Activated T-cell treated with anti-CD3 and anti-CD28 coated beads, Interleukin-2, amount 50 U/mL, for 72 hours (primary cell): ENCODE measurements at places on chromosomes 2 and 18. TPM values are rescaled to one million over a fixed set of nuclear protein-coding genes. Genes with fewer than 3 reads are reported as not detected.

The CD8A gene
- 222 TPM for total RNA-seq

- H3K27ac ChIP-seq: peak overlapping the region; percentile 60
- H3K36me3 ChIP-seq: peaks cover 32% of the 10 kb centered on the region
- peaks cover 9% of the 10 kb centered on the region for H3K4me1 ChIP-seq
- H3K27me3 ChIP-seq: no peaks in the 10 kb centered on the region
- DNase-seq: no peak
Observed at GRCh38 chr18:36149514-36150289, 20.0 kb downstream of the ELP2 start.

DNA sequence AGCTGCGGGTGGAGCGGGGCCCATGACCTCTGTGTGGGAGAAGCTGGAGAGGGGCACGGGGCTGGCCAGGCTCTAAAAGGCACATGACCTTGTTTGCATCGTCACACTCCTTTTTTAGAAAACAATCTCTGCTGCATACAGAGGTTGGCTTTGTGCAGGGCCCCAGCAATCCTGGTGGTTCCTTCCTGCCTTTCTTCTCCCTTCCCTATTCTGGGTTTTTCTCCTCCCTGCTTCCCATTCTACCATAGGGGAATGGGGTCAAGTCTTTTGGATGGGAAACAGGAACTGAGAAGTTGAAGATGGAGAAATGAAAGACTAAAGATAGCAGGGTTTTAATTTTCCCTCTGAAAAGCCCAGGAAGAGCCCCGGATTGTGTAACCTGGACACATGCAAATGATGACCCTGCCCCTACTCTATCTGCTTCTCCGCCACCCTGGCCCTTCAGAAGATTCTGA, 53.9 kb downstream of the ASAP2 start:
- no peak overlapping the region for H3K27ac ChIP-seq
- H3K4me1 ChIP-seq: peaks cover 8% of the 10 kb centered on the region
- no peak overlapping the region for H3K4me3 ChIP-seq
- H3K36me3 ChIP-seq: no peaks in the 10 kb centered on the region

DNA sequence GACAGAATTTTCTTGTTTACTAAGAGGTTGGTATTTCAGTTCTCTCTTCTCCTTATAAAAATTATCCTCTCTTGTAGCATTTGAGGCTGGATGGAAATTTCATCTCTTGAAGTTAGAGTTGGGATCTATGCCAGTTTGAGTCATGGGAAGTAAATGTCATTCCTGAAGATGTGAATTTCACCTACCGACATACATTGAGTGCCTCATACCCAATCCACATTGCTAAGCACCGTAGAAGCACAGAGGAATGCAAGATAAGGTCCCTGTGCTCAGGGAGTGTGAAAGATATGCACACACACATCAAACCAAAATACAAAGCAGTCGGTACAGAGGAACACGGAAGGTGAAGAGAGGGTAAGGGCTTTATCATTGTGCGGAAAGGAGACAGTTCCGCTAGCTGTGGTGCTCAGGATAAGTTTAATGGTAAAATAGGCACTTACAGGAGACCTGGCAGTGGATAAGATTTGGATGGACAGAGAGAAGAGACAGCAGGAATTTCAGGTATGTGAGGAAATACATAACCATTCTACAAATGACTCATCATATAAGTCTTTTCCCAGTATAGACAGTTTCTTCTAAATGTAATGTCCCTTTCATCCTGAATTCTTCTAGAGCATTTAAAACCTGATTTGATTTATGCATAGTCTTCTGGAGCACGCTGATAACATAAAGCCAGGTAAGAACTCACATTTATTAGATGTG, 205.3 kb upstream of the ST6GAL2 start:
- H3K4me3 ChIP-seq: no peak overlapping the region
- H3K4me1 ChIP-seq: no peaks in the 10 kb centered on the region
- no peaks in the 10 kb centered on the region for H3K27me3 ChIP-seq
- no peak for DNase-seq
- no peaks in the 10 kb centered on the region for H3K36me3 ChIP-seq

The STRN gene
- 41.7 TPM for total RNA-seq

GRCh38 chr2:101720732-101721131, 23.2 kb downstream of the MAP4K4 start:
- peaks cover 100% of the 10 kb centered on the region for H3K4me1 ChIP-seq
- DNase-seq: no peak
- peak overlapping the region; percentile 21 for H3K4me3 ChIP-seq
- H3K27me3 ChIP-seq: no peaks in the 10 kb centered on the region

GRCh38 chr2:162125138-162125537, 26.9 kb downstream of the GCG start:
- no peaks in the 10 kb centered on the region for H3K27me3 ChIP-seq
- no peaks in the 10 kb centered on the region for H3K36me3 ChIP-seq
- H3K27ac ChIP-seq: no peak overlapping the region
- peaks cover 10% of the 10 kb centered on the region for H3K4me1 ChIP-seq
- DNase-seq: no peak

DNA sequence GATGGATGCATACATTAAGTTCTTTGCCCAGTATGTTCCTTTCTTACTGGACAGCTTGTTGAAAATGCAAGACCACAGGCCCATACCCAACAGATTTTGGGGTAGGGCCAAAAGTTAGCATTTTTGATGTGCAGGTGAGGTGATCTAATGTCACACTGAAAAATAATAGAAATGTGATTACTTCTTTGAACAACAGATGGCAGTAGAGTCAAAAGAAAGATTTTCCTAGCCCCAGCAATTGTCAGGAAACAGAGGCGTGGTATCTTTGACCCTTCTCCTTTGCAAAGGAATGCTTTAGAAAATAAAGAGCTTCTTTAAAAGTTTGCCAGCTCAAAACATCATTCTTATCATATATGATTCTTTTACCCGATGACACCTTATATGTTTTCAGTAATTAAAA, 343.6 kb upstream of the SYT4 start:
- no peaks in the 10 kb centered on the region for H3K4me1 ChIP-seq
- H3K36me3 ChIP-seq: no peaks in the 10 kb centered on the region
- H3K27me3 ChIP-seq: no peaks in the 10 kb centered on the region
- no peak overlapping the region for H3K27ac ChIP-seq

DNA sequence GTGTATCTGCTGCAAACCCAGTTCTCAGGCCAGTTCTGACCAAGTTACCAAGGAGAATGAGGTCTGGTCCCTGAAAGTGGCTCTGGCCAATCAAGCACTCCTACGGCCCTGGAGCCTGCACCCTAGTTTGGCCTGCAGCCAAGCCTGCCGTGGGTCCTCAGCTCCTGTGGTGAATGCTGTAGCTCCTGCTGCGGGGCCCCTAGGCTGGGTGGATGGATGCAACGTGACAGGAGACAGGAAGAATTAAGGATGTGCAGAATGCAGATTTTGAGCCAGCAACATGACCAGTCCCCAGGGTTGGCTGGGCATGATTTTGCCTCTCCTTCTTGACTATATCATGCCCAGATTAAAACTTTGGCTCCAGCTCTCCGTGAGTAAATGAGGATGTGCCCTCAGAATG, 97.2 kb downstream of the SMAD7 start:
- no peak overlapping the region for H3K4me3 ChIP-seq
- H3K36me3 ChIP-seq: no peaks in the 10 kb centered on the region
- no peak for DNase-seq
- H3K4me1 ChIP-seq: peaks cover 42% of the 10 kb centered on the region

DNA sequence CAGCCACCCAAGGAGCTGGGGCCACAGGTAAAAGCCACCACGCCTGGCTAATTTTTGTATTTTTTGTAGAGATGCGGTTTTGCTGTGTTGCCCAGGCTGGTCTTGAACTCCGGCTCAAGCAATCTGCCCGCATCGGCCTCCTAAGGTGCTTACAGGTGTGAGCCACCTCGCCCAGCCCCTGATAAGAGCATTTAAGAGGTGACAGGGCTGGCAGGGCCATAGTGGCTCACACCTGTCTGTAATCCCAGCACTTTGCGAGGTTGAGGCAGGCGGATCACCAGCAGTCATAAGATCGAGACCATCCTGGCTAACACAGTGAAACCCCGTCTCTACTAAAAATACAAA, 9.0 kb upstream of the CNNM3 start:
- no peak overlapping the region for H3K4me3 ChIP-seq
- no peak for DNase-seq
- peak overlapping the region; percentile 80 for H3K27ac ChIP-seq
- no peaks in the 10 kb centered on the region for H3K27me3 ChIP-seq
- no peaks in the 10 kb centered on the region for H3K36me3 ChIP-seq
- H3K4me1 ChIP-seq: peaks cover 18% of the 10 kb centered on the region

- no peak for DNase-seq
- no peak overlapping the region for H3K4me3 ChIP-seq
- no peaks in the 10 kb centered on the region for H3K36me3 ChIP-seq
- no peaks in the 10 kb centered on the region for H3K27me3 ChIP-seq
Observed at GRCh38 chr18:4020026-4020425, 435.1 kb downstream of the DLGAP1 start.

DNA sequence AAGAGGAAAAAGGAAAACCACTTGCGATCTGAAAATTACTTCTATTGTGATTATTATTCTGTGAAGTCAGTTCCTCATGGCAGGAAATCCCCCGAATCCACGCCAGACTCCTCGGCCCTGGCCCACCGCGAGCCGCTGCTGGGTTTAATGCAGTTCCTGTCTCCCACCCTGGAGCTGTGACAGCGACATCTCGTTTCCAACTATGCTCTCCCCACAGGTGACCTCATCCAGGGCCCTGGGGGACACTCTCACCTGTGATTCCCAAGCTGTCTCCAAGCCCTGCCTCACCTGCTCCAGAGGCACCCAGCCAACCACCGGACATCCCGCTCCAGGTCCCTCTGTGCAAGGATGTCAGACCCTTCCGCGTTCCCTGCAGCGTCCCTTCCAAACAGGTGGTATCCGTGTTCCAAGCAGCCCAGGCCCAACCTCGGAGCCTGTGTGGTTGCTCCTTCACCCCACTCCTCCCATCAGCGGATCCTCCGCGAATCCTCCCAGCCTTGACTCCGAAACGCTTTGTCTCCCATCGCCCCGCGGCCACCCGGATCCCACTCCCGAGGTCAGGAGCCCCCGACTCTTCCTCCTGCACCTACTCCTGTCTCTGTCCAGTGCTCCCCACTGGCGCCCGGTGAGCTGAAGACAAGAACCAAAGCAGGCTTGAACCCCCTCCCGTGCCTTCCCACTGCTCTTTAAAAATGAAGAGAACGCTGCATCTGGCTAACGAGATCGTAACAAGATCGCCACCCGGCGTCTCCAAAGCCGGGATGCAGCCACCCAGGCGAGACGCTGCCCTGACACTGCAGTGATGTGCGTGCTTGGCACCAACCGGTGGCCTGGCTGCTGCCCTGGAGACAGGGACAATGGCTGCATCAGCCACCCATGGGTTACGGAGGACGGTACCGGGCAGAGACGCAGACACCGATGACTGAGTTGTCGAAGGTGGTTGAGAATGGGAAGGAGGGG, 96.5 kb downstream of the NDUFA10 start:
- no peak for DNase-seq
- peak overlapping the region; percentile 43 for H3K4me3 ChIP-seq

DNA sequence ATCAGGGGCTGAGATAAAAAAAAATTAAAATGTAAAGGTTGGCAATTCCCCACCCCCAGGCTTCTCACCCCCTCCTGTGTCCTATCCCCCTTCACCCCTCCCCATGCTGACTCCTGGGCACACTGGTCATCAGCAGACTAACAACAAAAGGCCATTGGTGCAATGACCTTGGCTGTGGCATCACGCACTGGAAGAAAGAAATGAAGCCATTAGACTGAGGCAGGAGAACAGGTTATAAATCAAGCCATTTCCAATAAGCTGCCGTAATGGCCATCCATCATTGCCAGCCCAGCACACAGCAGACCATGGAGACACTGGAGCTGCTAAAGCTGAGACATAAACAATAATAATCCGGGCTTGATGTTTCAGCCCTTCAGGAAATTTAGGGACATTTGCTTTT, 342.4 kb upstream of the ETAA1 start:
- H3K36me3 ChIP-seq: no peaks in the 10 kb centered on the region
- H3K4me1 ChIP-seq: no peaks in the 10 kb centered on the region
- H3K27me3 ChIP-seq: no peaks in the 10 kb centered on the region
- no peak overlapping the region for H3K4me3 ChIP-seq
- DNase-seq: no peak

The ST8SIA5 gene
- total RNA-seq: 0.09 TPM

The DNAH7 gene
- total RNA-seq: 0.02 TPM

The PMAIP1 gene
- total RNA-seq: 155 TPM

The TUBB8B gene
- not detected for total RNA-seq

The LYPD6 gene
- not detected for total RNA-seq

GRCh38 chr18:58114766-58115165, 70.7 kb downstream of the NEDD4L start:
- no peak overlapping the region for H3K27ac ChIP-seq
- H3K27me3 ChIP-seq: peaks cover 8% of the 10 kb centered on the region
- no peak overlapping the region for H3K4me3 ChIP-seq
- H3K36me3 ChIP-seq: no peaks in the 10 kb centered on the region

- peaks cover 50% of the 10 kb centered on the region for H3K4me1 ChIP-seq
- DNase-seq: no peak
- peak overlapping the region; percentile 93 for H3K4me3 ChIP-seq
Observed at GRCh38 chr2:65228263-65228750, 676 bp downstream of the ACTR2 start.

The IMP4 gene
- total RNA-seq: 95.4 TPM

GRCh38 chr2:20061940-20062339, 10.5 kb upstream of the LAPTM4A start:
- H3K4me3 ChIP-seq: no peak overlapping the region
- H3K27ac ChIP-seq: no peak overlapping the region
- peaks cover 2% of the 10 kb centered on the region for H3K36me3 ChIP-seq
- DNase-seq: no peak

GRCh38 chr2:178806543-178806942, 680 bp downstream of the TTN start:
- no peaks in the 10 kb centered on the region for H3K27me3 ChIP-seq
- H3K4me1 ChIP-seq: no peaks in the 10 kb centered on the region
- H3K4me3 ChIP-seq: no peak overlapping the region
- no peaks in the 10 kb centered on the region for H3K36me3 ChIP-seq
- H3K27ac ChIP-seq: no peak overlapping the region

GRCh38 chr2:148282201-148282600, 261.3 kb downstream of the MBD5 start:
- H3K36me3 ChIP-seq: no peaks in the 10 kb centered on the region
- DNase-seq: no peak
- H3K4me3 ChIP-seq: no peak overlapping the region
- H3K27me3 ChIP-seq: no peaks in the 10 kb centered on the region

DNA sequence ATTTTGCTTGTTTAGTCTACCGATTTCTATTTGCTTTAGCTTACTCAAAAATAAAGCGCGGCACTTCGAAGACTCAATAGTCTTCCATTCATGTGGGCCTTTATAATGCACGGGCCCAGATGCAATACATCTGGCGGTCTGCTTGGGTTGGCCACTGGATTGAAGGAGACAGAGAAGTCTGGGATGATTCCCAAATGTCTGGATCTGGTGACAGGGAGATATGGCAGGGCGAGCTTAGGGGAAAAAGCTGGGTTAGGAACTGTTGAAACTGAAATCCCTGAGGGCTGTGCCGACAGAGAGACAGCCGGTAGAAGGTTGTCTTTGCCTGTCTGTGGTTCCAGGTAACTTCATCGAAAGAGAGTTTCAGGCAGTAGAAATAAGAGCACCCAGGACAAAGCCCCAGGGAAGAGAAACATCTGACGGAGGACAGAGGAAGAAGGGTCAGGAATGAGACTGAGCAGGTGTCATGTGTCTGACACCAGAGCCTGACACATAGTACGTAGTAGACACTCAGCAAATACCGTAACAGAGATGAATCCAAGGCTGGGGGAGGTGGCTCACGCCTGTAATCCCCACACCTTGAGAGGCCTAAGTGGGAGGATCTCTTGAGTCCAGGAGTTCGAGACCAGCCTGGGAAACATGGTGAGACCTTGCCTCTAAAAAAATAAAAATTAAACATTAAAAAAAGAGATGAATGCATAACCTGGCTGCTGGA, 13.6 kb downstream of the CLUL1 start:
- H3K36me3 ChIP-seq: no peaks in the 10 kb centered on the region
- no peaks in the 10 kb centered on the region for H3K4me1 ChIP-seq
- no peaks in the 10 kb centered on the region for H3K27me3 ChIP-seq
- no peak overlapping the region for H3K27ac ChIP-seq
- no peak overlapping the region for H3K4me3 ChIP-seq

The SPHKAP gene
- total RNA-seq: not detected
